ENCODE measurements at places on chromosomes 7 and 10.

DNA sequence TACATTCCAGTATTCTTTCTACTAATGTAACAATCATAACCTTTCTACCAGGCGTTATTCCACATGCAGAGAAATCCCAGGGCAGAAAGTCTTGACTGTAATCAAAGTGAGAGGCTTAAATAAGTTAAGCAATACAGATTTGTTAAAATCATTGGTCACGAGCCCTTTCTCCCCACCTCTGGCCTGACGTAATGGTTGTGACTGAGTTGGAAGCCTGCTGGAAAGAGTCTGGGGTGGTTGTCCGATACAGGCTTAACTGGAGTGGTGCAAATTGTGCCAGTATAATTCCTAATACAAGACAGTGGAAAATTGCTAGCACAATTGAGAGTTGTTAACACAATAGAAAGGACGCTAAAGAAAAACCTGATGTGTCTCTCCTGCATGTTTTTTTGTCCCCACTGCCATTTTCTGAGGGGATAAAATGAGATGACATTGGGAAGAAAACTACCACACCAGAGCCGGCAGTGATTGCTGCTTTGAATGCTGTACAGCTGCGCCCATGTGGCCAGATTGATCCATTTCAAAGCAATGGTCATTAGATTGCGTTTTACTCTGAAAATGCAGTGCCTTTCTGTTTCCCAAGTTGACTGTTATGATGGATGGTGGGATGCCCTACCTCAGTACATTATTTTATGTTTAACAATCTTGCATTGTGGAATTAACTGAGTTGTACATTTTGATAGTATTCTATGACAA lies 190.8 kb downstream of the POU6F2 start:
- no peak for DNase-seq

- no peak for DNase-seq
Observed at GRCh38 chr10:69279110-69279509, 814 bp downstream of the HK1 start.

- no peak for DNase-seq
Observed at GRCh38 chr7:157851501-157852067, 514.8 kb downstream of the DNAJB6 start.

- no peak for DNase-seq
Observed at GRCh38 chr10:95832216-95833041, 75.3 kb upstream of the CC2D2B start.

GRCh38 chr10:69734797-69735468 lies 66.8 kb upstream of the COL13A1 start:
- no peak for DNase-seq

- peak; percentile 79 for DNase-seq
Observed at GRCh38 chr7:121278120-121279021, 50.4 kb upstream of the WNT16 start.

GRCh38 chr10:86673827-86674581 lies 5.7 kb downstream of the LDB3 start:
- no peak for DNase-seq
